ENCODE measurements at places on chromosomes 5 and 9. TPM values are rescaled to one million over a fixed set of nuclear protein-coding genes. Genes with fewer than 3 reads are reported as not detected.
A peak's percentile ranks its signal among the peaks of the same experiment; 100 is the strongest.

GRCh38 chr5:179417016-179417415 lies 71.8 kb upstream of the ADAMTS2 start:
- DNase-seq = no peak

DNA sequence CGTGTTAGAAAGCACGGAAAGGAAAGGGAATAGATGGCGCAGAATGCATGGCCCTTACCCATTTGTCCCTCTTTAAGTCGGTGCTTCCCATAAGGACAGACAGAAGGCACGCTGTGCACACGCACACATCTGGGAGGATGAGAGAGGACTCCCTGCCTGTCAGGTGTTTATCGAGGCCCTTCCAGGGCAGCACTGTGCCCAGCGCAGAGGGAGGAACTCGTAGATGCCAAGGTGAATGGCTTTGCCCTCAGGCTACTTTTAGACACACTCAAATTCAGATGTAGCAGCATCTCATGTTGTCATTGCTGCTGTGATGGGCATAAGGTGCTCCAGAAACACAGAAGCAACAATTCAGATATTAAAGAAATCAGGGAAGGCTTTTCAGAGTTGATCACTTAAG lies 70.2 kb upstream of the CTSL start:
- DNase-seq = no peak

GRCh38 chr5:32358611-32359010 lies 45.9 kb upstream of the MTMR12 start:
- DNase-seq = no peak

- DNase-seq = peak; percentile 31
Measured at GRCh38 chr5:172534229-172535107, 80.1 kb upstream of the SH3PXD2B start.

DNA sequence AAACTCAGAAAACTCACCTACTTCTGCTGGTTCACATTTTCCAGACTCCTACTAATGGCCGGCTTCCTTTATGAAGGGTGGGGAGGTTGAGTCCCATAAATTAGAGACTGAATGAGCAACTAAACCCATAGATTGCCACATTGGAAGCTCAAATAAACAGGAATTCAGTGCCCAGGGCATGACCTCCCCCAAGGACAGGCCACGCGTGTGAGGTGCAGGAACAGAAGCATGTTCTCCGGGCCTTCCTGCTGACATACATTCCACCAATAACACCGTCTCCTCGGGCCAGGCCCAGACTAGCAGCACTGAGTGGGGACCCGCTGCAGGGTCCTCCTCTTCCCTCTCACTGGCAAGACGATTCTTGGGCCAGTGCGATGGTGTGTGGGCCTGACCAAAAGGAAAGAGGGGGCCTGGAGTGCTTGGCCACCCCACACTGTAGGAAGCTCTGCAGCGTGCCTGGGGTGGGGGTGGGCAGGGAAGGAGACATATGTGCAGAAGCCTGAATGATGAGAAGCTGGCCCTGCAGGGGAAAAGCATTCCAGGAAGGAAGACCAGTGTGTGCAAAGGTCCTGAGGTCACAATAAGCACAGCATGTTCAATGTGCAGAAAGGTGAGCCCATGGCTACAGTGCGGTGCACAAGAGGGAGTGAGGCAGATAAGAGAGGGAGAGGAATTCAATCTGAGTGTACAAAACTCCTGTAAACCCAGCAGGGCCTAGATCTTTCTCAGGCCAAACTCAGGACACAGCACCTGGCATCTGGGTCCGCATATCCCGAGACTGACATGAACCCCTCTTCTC lies 12.0 kb downstream of the PTGES start:
- DNase-seq = no peak

The CARD6 gene
- 2.4 TPM for total RNA-seq

DNA sequence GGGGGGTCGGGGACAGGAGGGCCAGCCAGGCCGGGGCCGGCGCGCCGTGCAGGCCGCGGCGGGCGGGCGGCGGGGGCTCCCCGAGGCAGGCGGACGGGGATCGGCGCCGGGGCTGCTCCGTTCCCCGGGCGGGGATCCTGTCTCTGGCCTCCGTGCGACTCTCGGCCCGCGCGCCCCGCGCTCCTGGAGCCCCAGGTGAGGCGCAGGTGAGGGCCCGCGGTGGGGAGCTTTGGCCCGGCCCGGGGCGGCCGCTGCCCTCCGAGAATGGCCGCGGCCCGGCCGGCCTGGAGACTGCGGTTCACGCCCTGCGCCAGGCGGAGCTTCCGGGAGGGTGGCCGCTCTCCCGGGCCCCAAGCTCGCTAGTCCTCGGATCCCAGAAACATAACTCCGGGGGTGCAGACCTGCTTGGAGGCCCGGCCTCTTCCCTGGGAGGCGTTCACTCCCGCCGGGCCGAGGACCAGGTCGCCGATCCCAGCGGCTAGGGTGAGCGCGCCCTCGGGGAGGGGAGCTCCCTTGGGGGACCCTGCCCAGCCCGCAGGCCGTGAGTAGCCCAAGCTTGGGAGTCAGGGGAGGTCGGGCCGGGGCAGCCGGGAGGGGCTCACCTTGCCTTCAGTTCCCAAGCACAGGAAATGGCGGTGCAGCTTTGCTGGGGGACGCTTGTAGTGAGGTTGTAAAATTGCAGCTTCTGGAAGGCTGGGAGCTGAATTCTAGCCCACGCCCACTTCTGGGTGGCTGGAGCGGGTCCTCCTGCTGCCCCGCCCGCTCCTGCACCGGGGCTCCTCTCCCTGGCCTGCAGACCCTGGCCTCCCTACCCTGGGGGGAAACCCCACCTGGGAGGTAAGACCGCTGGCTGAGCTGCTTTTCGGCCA lies 723 bp downstream of the PPP1R26 start:
- DNase-seq = no peak

The DEPDC1B gene
- 0.23 TPM for total RNA-seq

The RASEF gene
- 2.4 TPM for total RNA-seq

- DNase-seq = peak; percentile 42
Measured at GRCh38 chr9:93303806-93304573, 120.1 kb downstream of the WNK2 start.

The CTSV gene
- total RNA-seq = 0.15 TPM

- no peak for DNase-seq
Measured at GRCh38 chr9:86413971-86414880, 60.0 kb upstream of the TUT7 start.

The OR1J2 gene
- not detected for total RNA-seq

All from left lobe of liver (tissue), 2 donors.